ENCODE measurements at places on chromosomes 16 and 17.
A peak's percentile ranks its signal among the peaks of the same experiment; 100 is the strongest.

DNA sequence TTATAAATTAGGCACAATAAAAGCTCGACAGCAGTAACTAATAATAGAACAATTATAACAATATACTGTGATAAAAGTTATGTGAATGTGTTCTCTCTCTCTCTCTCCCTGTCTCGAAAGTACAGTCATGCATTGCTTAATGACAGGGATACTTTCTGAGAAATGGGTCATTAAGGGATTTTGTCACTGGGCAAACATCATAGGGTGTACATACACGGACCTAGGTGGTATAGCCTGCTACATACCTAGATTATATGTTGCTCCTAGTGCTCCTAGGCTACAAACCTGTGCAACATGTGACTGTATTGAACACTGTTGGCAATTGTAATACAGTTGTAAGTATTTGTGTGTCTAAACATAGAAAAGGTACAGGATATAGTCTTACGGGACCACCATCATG is 6.9 kb downstream of the ZNRF1 start:
- DNase-seq = no peak

GRCh38 chr17:82667668-82668000 is 19.4 kb upstream of the WDR45B start:
- no peak for DNase-seq

DNA sequence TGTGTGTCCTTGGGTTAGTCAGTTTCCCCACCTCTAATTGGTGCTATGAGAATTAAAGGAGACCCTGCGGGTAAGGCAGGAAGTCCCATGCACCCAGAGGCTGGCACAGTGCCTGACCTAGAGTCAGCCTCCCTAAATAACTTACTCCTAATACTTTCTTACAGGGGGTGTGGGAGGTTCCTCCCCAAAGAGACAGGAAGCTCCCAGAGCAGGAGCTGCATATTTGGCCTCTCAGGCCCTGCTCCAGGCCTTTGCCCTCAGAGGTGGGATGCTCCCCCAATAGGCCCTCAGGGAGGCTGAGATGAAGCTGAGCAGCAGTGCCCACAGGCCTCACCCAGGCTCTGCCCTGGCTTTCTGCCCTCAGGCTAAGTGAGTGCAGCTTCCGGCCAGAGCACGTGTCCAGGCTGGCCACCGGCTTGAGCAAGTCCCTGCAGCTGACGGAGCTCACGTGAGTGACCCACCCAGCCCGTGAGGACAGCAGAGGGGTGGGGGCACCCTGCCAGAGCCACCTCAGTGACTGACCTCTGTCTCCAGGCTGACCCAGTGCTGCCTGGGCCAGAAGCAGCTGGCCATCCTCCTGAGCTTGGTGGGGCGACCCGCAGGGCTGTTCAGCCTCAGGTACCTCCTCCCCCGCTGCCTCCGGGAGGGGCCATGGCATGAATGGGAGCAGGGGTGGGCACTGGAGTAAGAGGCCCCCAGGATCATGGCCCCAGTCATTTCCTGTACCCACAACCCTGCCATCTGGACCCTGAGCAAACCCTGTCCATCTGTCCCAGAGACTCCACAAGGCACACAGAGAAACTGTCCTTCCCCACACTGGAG is 31.1 kb upstream of the CPNE2 start:
- DNase-seq = no peak

DNA sequence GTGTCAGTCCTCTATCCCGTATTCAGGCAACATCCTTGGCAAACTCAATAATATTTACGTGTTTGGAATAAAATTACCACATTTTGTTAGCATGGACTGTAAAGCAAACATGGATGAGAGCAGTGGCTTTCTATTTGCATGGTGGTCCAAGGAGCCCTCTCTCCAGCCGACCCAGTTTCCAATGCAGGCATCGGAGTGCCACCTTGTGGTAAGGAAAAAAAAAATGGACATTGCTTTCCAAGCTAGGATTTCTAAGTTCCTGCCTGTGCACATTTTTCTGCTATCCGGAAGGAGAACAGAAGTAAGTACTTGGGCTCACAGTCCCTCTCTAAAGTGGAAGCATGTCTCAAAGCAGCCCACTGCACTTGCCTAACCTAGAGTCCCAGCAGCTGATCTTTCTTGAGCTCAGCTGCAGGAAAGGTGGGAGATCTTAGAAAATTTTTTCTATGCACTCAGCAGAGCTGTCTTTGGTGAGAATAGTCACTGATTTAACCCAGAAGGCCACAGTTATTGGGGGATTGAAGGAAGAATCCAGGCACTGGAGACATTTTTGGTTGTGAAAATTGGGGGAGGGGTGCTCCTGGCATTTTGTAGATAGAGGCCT is 46.0 kb upstream of the ERCC4 start:
- peak; percentile 1 for DNase-seq

- no peak for DNase-seq
Observed at GRCh38 chr17:43732958-43733357, 25.6 kb downstream of the SOST start.

- DNase-seq = no peak
Observed at GRCh38 chr17:58242171-58242784, 3.9 kb downstream of the LPO start.

- DNase-seq = no peak
Observed at GRCh38 chr16:734208-734980, 6.4 kb downstream of the CIAO3 start.

- DNase-seq = no peak
Observed at GRCh38 chr17:3771140-3771539, 29.8 kb downstream of the ITGAE start.

DNA sequence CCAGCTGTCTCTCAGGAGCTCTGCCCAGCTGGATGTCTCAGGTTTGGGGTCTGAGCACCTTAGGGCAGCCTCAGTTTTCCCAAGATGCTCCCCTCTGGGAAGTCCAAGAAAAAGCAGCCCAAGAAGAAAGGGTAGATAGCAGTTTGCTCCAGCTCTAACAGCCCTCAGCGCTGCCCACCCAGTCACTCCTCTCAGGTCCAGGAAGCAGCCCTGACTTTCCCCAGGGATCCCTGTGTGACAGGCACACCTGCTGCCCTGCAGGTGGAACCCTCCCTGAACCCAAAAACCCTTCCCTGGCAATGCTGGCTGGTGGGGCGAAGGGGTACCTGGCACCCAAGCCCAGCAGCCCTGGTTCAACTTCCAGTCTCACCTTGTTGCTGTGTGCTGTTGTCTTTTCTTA is 48.1 kb downstream of the BEAN1 start:
- no peak for DNase-seq

GRCh38 chr16:74605746-74606520 is 981 bp downstream of the GLG1 start:
- DNase-seq = no peak
